CD8-positive, alpha-beta memory T cell (primary cell): ENCODE measurements at places on chromosomes 2 and 18. TPM values are rescaled to one million over a fixed set of nuclear protein-coding genes. Genes with fewer than 3 reads are reported as not detected.

DNA sequence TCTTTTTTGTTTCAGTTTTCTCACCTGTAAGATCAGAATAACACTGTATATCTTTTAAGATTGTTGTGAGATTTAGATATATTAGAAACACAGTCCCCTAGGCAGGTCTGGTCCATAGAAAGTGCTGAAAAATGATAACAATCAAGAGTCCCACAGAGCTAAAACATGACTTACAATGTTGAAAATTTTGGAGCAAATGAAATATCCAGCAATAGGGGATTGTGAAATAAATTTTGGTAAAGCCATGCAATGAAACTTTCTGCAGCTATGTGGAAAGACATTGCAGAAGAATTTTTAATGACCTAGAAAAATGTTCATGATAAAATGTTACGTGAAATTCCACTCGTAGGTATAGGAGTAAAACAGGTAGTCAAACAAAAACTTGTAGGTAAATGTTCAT lies 127.6 kb upstream of the SERPINE2 start:
- DNase-seq, result no peak

DNA sequence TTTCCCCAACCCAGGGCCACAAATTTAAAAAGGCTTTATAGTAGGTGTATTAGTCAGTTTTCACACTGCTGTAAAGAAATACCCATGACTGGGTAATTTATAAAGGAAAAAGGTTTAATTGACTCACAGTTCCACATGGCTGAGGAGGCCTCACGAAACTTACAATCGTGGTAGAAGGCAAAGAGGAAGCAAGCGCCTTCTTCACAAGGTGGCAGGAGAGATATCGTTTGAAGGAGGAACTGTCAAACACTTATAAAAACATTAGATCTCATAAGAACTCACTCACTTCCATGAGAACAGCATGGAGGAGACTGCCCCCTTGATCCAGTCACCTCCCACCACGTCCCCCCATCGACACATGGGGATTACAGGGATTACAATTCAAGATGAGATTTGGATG lies 70.4 kb downstream of the FECH start:
- no peak for DNase-seq

DNA sequence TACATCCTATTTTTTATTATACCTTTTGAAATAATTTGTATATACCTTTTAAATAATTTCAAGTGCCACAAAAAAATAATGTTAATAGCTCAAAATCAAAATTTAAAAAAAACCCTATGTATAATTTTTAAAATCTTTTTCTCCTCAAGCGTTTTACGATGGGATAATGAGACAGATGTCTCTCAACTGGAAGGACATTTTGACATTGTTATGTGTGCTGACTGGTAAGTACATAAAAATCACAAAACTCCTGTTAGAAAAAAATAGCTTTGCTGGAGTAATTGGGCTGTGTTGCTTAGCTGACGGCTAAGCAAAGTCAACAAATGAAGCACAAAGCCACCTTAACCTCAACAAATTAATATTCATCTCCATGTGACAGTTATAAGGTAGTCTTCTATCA lies 198.0 kb upstream of the SIX3 start:
- no peak for DNase-seq

DNA sequence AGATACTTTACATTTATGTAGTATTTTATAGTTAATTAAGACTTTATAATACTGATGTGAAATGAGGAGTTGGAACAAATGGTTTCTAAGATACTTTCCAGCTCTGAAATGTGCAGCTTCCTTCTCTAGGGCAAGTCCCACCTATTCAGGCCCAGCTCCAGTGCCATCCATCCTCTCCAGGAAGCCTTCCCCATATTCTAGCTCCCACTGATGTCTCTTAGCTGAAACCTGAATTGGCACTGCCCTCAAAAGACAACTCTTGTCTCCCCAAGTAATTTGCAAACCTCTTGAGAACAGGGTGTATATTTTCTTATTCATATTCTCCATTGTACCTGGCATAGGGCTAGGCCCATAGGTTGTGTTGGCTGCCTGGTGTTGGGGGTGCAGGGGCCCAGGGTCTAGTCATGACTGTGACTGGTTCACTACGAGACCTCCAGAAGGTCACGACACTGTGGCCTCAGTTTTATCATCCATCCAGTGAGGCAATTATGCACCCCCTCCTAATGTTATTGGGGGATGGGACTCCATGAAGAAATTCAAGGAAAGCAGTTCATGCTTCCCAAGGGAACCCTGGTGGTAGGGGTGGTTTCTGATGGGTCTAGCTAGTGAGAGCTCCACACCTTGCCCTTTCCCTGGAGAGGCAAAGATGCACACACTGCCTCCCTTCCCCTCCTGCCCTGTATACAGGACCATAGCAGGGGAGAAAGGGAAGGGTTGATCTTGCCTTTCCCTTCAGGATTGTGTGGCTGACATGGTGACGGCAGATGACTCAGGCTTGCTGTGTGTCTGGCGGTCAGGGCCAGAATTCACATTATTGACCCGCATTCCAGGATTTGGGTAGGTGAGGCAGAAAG lies 2.8 kb downstream of the WDR54 start:
- DNase-seq, result no peak

DNA sequence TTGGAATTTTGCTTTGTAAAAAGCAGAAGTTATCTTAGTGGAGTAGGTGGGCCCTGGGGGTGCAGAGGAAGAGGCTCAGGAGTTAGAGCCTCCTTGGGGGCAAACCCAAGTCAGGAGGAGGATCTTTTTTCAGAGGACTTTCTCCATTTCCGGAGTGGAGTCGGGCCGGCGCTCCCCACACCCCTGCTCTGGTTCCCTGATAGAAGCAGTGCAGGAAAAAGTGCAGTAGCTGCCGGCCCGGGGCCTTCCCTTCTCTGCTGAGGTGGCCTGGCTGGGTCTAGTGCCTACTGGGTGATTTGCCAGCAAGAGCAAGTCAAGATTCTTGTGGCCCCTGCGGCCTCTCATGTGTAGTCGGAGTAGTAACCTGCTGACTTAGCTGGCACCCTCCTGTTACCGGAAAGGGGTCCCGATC lies 124.2 kb upstream of the HS6ST1 start:
- no peak for DNase-seq

Gene ADAM23
- total RNA-seq, result 0.98 TPM

Gene OR6B2
- not detected for total RNA-seq
